ENCODE measurements at places on chromosomes 1 and 21.

- DNase-seq: no peak
Measured at GRCh38 chr1:210688512-210689234, 360.0 kb downstream of the HHAT start.

DNA sequence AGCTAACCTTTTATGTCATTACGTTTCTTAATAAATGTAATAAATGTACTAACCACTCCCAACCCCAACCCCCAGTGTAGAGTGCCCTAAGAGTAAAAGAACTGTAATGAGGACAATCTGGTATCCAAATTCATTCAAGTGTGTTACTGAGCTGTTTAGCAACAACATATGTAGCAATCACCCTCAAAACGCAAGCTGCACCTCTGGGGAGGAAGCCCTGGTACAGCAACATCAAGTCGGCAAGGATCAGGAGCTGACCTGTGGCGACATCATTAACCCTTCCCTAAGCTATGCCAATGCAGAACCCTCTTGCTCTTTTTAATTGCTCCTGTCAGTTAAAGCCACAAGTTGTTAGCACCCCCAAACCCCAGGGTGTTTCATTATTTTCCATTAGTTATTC lies 47.1 kb downstream of the STX6 start:
- DNase-seq: no peak

DNA sequence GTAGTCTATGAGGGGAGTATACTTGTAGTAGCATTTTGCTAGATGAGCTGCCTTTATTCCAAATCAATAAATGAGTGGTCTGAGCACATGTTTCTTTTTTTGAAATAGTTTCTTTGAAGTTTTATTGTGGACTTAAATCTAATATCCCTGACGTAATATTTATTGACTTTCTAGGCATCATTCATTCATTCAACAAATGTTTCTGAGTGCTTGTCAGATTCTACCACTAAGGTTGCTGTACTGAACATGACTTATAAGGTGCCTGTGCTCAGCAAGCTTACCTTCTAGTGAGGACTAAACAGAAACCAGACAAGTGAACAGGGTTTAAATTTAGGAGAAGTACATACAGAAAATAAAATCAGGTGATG lies 68.4 kb downstream of the POU2F1 start:
- no peak for DNase-seq

DNA sequence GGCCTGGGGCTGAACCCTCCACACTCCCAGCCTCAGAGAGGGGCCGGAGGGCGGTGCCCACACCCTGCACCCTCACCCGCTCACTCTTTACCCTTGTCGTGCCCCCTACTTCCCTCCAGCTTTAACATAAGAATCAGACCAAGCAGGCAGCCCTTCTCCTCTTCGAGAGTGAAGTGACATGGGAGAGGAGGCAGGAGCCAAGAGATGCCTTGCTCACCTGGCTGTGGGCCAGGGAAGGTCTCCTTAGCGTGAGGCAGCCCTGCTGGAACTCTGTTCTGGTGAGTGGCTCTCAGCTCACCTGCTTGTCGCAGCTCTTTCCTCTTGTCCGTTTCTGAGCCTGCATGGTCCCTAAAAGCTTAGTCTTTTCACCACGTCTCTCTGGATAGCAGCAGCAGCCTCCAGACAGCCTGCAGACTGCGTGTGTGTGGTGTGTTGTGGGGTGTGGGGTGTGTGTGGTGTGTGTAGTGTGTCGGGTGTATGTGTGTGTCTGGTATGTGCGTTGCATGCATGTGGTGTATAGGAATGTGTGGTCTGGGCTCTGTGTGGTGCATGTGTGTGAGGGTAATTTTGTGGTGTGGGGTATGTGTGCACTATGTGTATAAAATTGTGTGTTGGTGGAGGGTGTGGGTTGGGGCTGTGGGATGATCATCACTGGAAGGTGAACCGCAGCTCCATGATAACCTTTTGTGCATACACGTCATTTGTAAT lies 86.7 kb downstream of the CCDC185 start:
- no peak for DNase-seq

DNA sequence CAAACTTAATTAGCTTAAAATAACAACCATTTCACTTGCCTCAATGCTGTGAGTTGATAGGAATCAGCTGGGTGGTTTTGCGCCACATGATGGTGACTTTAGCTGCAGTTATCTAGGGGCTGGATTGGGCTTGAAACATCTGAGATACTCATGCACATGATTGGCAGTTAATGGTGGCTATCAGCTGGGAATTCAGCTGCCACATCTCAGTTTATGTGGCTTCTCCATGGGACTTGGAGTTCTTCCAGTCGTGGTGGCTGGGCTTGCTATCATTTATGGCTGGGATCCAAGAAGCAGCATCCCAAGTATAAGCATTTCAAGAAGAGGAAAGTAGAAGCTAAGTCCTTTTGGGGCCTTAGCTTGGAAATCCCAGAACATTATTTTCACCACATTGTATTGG lies 36.4 kb downstream of the PDC start:
- no peak for DNase-seq

- DNase-seq: no peak
Measured at GRCh38 chr1:9270290-9270883, 22.3 kb upstream of the SPSB1 start.

DNA sequence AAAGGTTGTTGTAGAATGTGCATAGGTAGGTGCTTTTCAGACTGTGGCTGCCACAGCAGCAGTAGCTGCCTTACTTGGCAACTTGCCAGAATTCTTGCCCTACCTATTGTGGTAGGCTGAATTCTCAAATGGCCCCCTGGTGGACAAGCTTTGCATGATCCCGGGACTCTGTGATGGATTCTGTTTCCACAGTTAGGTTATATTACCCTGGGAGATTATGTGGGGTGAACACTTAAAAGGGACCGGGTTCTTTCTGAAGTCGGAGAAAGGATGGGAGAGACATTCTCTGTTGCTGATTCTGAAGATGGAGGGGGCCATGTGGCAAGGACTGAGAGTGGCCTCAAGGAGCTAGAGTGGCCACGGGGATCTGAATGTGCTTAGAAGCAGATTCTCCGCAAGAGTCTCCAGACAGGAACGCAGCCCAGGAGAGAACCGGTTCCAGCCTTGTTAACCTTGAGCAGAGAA lies 32.1 kb upstream of the KCNE1 start:
- no peak for DNase-seq

DNA sequence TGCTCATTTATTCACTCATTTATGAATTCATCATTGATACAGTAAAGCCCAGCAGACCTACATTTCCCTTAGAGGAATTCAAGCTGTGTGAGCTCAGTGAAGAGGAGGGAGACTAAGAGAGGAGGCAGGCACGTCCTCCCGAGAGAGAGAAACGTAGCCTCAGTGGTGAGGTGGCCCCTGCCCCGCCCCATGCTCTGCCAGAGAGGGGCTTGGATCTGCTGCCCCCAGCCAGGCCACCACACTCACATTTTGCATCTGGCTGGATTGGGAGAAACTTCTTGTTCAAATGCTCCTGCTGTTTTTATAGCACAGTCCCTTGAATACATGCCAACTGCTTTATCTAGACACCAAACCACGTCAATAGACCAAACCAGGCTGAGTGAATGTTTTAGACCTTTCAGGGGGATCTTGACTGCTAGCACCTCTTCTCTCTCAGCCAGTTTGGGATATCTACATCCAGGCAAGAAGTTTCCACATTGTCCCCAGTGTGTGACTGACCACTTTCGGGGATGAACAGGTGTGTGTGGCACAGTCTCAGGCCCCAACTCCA lies 67.7 kb upstream of the AJAP1 start:
- DNase-seq: no peak

DNA sequence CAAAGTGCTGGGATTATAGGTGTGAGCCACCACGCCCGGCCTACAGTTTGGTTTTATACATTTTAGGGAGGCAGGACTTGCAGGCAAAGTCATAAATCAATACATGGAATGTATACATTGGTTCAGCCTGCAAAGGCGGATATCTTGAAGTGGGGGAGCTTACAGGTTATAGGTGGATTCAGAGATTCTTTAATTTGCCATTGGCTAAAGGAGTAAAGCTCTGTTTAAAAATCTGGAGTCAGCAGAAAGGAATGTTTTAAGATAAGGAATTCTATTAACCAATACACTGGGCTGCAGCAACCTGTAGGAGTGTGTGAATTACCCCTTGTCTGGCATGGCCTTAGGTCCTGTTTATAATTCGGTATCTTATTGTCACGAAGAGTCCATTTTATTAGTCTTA lies 57.6 kb downstream of the OPTC start:
- no peak for DNase-seq

DNA sequence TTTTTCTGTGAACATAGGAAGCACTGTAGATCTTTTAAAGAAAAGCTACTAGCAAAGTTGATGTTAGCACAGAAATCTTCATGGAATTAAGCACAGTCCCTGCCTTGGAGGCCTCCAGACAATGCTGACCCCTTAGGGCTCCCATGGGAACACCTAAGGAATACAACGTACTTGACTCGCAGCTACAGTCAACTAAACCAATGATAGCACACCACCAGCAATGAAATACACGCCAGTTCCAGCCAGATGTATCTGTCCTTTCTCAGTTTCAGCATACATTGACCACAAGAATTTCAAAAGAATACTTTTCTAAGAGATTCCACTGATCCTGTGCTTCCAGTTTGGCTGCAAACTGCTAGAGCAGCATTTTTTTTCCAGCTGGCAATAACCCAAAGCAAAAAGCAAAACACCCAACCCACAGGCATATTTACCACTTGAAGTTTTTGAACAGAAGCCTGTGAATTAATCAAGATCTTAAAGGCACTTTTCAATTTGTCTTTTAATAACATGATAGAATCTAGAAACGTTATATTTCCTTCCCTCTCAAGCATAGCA lies 42.8 kb upstream of the KRTAP11-1 start:
- DNase-seq: no peak

DNA sequence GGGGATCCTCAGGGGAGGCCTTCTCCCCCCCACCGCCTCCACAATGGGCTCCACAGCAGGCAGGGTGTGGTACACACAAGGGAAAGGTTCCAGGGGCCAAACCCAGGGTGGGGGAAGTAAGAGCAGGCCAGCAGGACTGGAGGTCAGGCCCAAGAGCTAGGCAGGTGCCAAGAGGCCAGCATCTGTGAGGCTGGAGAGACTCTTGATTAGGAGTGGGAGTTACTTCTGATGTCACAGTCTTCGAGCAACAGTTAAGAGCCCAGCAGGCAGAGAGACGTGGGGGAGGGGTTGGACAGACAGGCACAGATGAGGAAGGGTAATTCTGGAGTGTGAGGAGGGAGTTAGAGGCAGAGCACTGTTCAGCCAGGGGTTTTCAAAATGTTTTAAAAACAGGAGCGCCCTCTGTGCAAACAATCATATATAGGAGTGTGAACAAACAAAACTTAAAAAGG lies 55.8 kb downstream of the SLC9A1 start:
- DNase-seq: no peak

DNA sequence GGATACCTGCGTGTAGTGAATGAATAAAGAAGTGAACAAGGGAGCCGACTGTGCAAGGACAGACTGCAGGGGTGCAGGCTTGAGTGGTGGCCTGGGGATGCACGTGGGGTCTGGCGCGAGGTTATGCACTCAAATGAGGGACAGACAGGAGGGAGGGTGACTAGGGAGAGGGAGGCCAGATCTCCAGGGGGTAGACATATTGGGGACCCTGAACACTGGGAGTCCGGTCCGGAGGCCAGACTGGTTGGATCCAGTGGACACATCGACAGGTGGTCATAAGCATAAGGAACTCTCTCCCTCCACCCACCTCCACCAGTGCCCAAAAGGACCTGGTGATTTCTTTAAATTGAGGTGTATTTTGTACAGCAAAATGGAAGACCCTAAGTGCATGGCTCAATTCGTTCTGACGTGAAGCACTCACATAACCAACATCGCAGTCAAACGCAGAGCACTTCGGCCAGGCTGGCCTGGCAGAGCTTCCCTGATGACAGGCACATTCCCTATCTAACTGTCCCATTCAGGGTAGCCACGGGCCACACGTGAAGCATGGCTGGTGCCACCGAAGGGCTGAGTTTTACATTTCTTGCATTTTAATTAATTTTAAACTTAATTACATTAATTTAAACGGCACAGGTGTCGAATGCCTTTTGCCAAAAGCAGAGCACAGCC lies 14.0 kb downstream of the WNT3A start:
- no peak for DNase-seq

DNA sequence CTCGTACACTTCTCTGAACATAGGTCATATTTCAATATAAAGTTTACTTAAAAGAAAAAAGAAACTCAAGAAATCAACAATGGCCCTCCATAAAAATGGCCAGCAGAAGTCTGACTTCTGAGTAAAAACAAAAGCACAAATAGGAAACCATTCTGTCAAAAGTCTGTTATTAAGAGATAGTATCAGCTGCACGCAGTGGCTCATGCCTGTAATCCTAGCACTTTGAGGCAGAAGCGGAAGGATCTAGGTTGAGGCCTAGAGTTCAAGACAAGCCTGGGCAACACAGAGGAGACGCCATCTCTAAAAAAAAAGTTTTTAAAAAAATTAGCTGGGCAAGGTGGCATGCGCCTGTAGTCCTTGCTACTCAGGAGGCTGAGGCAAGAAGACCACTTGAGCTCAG lies 67.3 kb downstream of the PUM1 start:
- no peak for DNase-seq

GRCh38 chr1:44305962-44306422 lies 49.1 kb downstream of the ERI3 start:
- no peak for DNase-seq

DNA sequence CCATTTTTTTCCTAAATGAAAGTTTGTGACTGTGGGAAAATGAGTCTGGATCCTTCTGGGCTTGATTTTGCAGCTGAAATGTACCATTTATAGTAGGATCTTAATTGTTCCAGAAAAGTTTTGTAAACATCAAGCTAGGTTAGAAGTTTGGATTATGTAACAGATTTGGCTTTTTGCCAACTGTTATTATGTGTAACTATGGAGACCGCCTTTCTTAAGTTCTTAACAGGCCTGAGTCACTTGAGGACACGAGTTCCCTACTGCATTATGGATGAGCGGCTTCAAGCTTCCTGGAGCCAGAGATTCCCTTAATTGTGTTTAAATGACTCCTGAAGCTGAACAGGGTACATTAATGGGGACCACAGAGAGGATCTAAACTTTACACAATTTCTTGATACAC lies 22.2 kb downstream of the SLC25A33 start:
- no peak for DNase-seq
